ENCODE measurements at places on chromosomes 5 and 9. TPM values are rescaled to one million over a fixed set of nuclear protein-coding genes. Genes with fewer than 3 reads are reported as not detected.

GRCh38 chr5:44809956-44810420, 1.2 kb downstream of the MRPS30 start:
- DNase-seq = no peak

GRCh38 chr9:116491659-116492058, 195.4 kb upstream of the TRIM32 start:
- DNase-seq = no peak

- no peak for DNase-seq
Measured at GRCh38 chr5:175163586-175164275, 280.3 kb downstream of the DRD1 start.

- DNase-seq = no peak
Measured at GRCh38 chr5:125262782-125263181, 516.3 kb upstream of the ZNF608 start.

DNA sequence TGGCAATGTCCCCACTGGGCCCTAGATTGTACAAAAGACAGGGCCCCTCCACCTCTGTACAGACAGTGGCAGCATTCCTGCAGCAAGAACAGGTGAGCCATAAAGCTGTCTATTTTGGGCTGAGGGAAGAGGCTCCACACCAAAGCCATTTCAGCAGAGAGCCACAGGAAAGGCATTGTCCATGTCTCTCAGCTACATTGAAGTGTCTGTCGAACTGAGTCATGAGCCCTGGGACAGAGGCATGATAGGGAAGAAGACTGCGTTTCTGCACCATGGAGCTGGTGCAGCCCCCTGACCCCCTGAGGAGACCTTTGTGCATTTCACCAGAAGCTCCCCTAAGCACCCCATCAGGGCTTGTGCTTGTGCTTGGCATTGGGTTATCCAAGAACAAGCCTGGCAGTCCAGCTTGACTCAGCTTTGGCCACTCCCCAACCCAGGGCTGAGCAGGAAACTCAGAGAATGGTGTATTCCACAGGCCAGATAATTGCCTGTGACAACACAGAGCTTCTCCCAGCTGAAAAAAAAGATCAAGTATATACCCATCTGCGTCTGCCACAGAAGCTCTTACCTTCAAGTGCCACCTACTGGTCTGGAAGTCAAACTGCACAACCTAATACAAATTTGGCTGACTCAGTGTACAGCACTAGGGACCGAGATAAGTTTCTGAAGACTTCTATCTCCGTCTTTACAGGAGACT, 5.9 kb upstream of the FRMD3 start:
- no peak for DNase-seq

FOXD4 gene
- total RNA-seq = not detected

C5 gene
- total RNA-seq = 13.2 TPM

KIF27 gene
- total RNA-seq = 6.9 TPM

Data from breast epithelium (tissue), 4 donors.